ENCODE measurements at places on chromosomes 16 and 17. TPM values are rescaled to one million over a fixed set of nuclear protein-coding genes. Genes with fewer than 3 reads are reported as not detected.

The JUP gene
- total RNA-seq = 12.9 TPM

The ITGAL gene
- not detected for total RNA-seq

The SPN gene
- total RNA-seq = not detected

The MYH13 gene
- total RNA-seq = not detected

The ZNF597 gene
- 3.1 TPM for total RNA-seq

Data from IMR-90 (cell line).